Nasal cavity respiratory epithelium epithelial cell of viscerocranial mucosa (primary cell): ENCODE measurements at places on chromosomes 1 and 21. TPM values are rescaled to one million over a fixed set of nuclear protein-coding genes. Genes with fewer than 3 reads are reported as not detected.

Gene IFI44
- 2.4 and 5.2 TPM in 2 replicates for total RNA-seq

Gene MIXL1
- not detected in 2 replicates for total RNA-seq

Gene NMNAT2
- total RNA-seq: 0.34 and 0.50 TPM in 2 replicates

Gene CDA
- 0.68 and 0.71 TPM in 2 replicates for total RNA-seq

Gene ATP1B1
- 42.4 and 128 TPM in 2 replicates for total RNA-seq

Gene C4BPA
- total RNA-seq: not detected in 2 replicates

Gene IL10RB
- 24.6 and 28.0 TPM in 2 replicates for total RNA-seq
